ENCODE measurements at places on chromosomes 7 and 10.
A peak's percentile ranks its signal among the peaks of the same experiment; 100 is the strongest.

DNA sequence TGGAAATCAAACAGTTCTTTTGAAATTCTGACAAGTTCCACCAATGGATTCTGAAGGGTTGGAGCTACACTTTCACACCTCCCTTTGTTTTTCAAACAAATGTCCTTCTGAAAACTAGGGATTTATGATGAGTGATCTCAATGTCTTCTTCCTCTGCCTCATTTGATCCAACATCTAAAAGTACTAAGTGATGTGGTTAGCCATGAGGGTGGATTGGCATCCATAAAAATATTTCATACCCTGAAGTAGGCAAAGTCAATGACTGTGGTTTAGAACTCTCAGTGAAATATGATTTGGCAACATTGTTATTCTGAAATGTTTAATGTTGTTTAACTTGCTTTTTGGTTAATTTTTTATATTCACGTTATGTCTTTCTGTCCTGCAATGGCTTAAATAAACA is 136.9 kb downstream of the MBL2 start:
- DNase-seq = no peak

DNA sequence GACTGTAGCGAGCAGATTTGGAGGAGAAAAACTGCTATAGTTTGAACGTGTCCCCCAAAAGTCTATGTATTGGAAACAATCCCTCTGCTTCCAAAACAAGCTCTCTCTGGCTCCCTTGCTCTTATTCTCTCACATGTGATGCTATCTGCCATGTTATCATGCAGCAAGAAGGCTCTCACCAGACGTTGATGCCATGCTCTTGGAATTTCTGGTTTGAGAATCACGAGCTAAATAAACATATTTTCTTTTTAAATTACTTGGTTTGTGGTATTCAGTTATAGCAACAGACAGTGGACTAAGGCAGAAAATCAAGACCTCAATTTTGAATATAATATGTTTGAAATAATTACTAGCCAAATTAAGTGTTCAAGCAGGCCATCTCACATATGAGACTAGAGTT is 17.5 kb upstream of the GNAT3 start:
- no peak for DNase-seq

- DNase-seq = no peak
Measured at GRCh38 chr7:29043576-29043975, 85.4 kb upstream of the TRIL start.

DNA sequence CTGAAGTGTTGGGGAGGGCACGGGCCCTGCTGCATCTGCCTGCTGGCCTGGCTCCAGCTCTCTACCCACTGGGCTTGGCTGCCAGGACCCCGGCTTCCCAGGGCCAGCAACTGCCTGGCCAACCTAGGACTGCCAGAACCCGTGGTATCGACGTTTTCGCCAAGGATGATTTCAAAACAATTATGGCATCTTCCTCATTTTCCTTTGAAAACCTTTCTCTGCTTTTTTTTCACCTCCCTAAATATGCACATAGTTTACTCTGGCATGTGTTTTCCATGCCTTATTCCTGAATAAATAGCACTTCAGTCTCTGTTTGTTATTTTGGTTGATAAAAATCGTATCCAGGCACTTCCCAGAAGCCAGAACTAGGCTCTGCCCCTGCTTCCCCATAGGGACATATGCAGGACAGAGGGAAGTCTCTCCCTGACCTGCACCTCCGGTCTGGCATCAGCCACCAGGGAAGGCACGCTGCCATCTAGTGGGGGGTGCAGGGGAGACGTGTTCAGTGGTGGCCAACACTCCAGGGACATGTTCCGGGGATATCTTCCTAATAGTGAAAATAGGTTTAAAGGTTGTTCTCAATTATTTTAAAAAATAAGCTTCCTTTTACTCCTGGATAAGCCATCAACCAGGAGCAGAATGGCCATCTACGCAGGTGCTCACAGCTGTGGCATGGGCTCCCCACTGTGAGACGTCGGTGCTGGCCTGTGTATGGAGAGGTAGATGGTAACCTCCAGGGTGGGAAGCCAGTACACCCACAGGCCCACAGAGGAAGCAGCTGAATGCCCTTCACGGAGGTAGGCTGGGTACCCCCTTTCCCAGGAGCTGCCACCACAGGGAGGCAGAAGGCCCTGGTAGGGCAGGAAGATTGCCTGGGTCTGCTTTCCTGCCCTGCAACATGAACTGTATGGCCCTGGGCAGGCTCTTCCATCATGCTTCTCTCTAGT is 30.7 kb upstream of the ANTXRL start:
- DNase-seq = peak; percentile 29

- DNase-seq = peak; percentile 37
Measured at GRCh38 chr10:72086466-72087391, 1.6 kb downstream of the SPOCK2 start.

DNA sequence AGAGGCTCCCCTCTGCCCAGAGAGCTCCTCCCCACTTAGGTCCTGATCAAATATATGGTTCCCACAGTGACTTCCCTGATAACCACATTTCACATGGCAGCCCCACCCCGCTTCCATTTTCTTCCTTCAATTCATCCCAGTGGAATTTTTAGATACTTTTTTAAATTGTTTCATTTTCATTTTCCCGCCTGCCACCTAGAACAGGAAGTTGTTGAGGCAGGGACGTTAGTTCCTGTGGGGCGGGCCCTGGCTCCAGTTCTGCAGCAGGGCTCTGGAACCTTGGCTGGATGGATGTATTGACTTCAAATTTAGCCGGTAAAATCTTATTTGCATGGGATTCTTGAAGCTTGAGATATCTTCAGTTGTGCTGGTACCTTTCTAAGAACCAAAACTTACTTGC is 226.6 kb downstream of the PAXIP1 start:
- no peak for DNase-seq

GRCh38 chr7:122038904-122039303 is 105.1 kb downstream of the AASS start:
- no peak for DNase-seq

DNA sequence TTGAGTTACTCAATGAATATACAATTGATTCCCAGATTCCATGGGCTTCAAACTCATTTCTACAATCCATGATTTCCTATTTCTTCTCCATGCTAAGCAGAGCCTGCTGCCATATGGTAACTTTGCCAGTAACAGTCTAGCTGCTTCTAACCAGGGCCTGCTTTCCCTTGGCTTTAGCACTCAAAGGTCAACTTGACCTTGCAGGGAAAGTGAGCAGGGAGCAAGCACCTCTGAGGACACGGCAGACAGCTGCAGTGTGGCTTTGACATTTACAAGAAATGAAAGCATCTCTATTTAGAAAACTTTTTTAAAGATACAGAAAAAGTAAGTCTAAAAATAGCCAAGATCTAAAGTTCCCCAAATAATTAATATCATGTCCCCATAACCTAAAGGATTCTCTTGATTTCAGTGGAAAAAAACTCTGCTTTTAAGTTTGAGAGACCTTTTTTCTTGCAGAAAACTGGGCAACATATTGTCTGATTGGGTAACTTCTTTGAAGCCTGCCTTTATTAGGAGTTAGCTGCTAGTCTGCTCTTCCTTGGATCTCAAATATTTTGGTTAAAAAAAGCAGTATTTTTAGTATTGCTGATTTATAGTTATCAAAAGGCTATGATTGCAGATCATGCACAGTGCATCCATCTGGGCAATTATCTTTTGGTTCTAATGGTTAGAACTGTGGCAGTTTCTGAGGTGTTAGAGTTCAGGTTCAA is 257.9 kb downstream of the AHR start:
- no peak for DNase-seq

DNA sequence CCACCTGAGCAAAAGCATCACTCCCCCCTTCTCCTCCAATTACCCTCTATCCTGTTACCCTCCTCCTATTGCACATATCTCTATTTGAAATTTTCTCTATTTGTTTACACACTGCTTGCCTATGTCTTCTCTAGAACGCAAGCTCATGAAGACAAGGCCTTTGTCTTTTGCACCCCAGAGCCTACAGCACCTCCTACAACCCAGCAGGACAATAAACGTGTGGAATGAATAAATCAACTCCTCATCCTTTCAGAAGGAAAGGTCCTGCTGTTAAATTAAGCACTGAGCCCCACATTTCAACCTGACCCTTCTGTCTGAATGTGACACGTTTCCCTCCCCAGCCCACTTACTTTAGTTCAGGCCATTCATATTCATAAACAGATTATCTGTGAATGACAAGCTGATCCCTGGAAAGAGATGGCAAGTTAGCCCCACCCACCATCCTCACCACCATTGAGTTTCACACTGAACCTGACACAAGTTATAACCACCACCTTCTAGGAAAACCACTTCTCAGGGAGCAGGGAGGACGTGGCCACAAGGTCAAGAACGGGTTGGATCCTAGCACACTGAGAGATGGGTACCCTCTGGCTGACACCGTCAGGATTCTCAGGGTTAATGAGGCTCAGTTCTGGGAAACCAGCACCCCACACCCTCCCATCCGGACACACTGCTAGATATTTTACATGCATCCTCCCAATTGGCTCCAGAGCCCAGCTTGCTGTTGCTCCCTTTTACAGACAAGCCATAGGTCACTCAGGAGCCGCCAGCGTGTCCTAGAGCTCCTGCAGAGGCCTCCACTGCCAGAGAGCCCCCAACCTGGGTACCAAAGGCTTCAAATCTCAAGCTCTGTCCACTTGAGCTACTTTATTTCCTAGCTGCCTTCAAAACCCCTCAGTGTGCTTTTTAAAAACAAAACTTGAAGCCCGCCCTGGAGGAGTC is 934 bp downstream of the PRTFDC1 start:
- DNase-seq = no peak

DNA sequence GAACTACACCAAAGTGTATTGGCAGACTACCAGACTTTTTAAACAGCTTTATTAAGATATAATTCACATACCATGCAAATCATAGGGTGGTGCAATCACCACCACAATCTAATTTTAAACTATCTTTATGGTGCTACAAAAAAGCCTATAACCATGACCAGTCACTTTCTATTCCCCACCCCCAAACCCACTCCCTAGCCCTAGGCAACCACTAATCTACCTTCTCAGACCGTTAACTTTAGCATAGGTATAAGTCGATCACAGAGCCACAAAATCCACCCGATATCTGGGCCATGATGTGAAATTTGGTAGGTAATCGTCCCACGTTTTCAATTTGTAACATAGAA is 536 bp upstream of the POM121 start:
- DNase-seq = no peak

- DNase-seq = no peak
Measured at GRCh38 chr7:158454631-158455030, 133.0 kb downstream of the PTPRN2 start.
